ENCODE measurements at places on chromosomes 4 and X. TPM values are rescaled to one million over a fixed set of nuclear protein-coding genes. Genes with fewer than 3 reads are reported as not detected.
A peak's percentile ranks its signal among the peaks of the same experiment; 100 is the strongest.

- no peaks in the 10 kb centered on the region for H3K36me3 ChIP-seq
- no peak for DNase-seq
- H3K27ac ChIP-seq, result no peak overlapping the region
- no peaks in the 10 kb centered on the region for H3K27me3 ChIP-seq
- H3K4me1 ChIP-seq, result no peaks in the 10 kb centered on the region
- no peak overlapping the region for H3K4me3 ChIP-seq
Measured at GRCh38 chrX:134235236-134235635, 1.7 kb upstream of the CCDC160 start.

MAGEA6 gene
- not detected for total RNA-seq

- H3K4me3 ChIP-seq, result no peak overlapping the region
- DNase-seq, result no peak
- H3K27ac ChIP-seq, result no peak overlapping the region
- peaks cover 5% of the 10 kb centered on the region for H3K4me1 ChIP-seq
- no peaks in the 10 kb centered on the region for H3K36me3 ChIP-seq
Measured at GRCh38 chr4:130035391-130035790, 939.4 kb downstream of the C4orf33 start.

- peaks cover 4% of the 10 kb centered on the region for H3K4me1 ChIP-seq
- H3K36me3 ChIP-seq, result no peaks in the 10 kb centered on the region
- no peaks in the 10 kb centered on the region for H3K27me3 ChIP-seq
- H3K4me3 ChIP-seq, result peak overlapping the region; percentile 41
- no peak for DNase-seq
Measured at GRCh38 chr4:26141911-26142638, 178.7 kb upstream of the RBPJ start.

TMEM156 gene
- not detected for total RNA-seq

DNA sequence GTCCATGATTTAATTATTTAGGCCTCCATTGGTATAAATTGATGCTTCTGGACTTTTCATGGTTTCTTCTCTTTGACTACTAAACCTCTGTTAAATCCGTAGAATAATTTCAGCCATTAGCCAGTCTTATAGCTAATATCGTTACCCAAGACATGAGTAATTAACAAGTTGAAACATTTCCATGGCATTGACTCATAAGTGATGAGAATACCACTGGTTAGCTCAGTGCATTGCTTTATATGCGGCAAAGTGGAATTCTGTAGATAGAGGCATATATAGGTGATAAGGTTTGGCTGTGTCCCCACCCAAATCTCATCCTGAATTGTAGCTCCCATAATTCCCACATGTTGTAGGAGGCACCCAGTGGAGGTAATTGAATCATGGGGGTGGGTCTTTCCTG lies 80.6 kb downstream of the VCX2 start:
- no peaks in the 10 kb centered on the region for H3K36me3 ChIP-seq
- DNase-seq, result no peak
- H3K27ac ChIP-seq, result no peak overlapping the region
- no peaks in the 10 kb centered on the region for H3K27me3 ChIP-seq

DNA sequence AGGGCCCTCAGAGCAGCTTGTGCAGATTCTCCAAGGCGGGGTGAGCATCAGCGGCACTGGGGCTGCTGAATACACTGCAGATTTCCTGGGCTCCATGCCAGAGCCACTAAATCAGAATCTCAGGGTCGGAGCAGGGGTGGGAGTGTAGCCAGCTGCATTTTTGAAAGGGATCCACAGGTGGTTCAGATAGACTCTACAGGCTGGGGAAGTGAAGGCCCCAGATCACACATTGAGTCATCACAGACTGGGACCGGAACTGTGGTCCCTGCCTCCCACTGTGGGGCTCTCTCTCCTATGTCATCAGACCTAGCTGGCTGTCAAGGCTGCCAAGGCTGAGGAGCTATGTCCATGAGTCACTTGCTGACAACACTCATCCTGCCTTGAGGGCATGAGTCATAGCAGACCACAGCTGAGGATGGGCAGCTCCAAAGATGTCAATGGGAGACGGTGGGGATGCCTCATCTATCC lies 162.3 kb upstream of the MAMLD1 start:
- H3K4me3 ChIP-seq, result no peak overlapping the region
- H3K27me3 ChIP-seq, result no peaks in the 10 kb centered on the region
- H3K36me3 ChIP-seq, result no peaks in the 10 kb centered on the region
- H3K4me1 ChIP-seq, result no peaks in the 10 kb centered on the region
- H3K27ac ChIP-seq, result no peak overlapping the region
- no peak for DNase-seq

MAGIX gene
- total RNA-seq, result 1.9 TPM

DNA sequence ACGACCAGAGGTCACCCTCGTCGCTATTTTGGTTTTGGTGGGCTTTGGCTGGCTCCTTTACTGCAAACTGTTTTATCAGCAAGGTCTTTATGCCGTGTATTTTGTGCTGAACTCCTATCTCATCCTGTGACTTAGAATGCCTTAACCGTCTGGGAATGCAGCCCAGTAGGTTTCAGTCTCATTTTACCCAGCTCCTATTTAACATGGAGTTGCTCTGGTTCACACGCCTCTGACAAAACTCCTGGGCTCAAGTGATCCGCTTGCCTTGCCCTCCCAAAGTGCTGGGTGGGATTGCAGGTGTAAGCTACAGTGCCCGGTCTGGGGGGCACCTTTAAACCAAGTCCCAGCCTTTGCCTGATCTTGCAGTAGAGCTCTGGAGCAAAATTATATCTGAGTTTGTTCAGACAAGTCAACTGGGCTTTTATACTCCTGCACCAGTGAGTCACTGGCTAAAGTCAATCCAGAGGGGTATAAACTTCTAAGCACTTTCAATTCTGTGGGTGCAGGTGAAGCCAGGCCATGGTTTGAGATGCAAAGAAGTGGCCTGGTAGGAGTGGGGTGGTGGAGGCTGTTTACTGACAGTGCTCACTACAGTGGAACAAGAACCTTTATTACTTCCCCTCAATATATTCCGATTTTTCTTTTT lies 50.2 kb downstream of the MGST2 start:
- H3K27ac ChIP-seq, result no peak overlapping the region
- H3K4me3 ChIP-seq, result no peak overlapping the region
- DNase-seq, result no peak

DNA sequence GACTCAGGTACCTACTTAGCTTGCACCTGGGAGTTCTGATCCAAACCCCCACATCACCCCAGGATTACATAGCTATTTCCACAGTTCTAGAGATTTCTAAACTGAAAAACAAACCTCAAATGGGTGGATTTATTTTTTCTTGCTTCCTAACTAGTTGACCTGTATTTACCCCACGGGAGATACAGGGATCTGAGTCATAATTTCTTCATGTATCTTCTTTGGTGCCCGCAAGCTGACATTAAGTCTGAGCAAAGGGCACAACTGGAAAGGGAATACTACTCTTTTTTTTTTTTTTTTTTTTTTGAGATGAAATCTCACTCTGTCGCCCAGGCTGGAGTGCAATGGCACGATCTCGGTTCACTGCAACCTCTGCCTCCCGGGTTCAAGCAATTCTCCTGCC lies 10.0 kb upstream of the ELOVL6 start:
- no peaks in the 10 kb centered on the region for H3K27me3 ChIP-seq
- no peaks in the 10 kb centered on the region for H3K4me1 ChIP-seq
- no peak for DNase-seq
- H3K27ac ChIP-seq, result no peak overlapping the region
- no peaks in the 10 kb centered on the region for H3K36me3 ChIP-seq
- H3K4me3 ChIP-seq, result no peak overlapping the region

- H3K36me3 ChIP-seq, result no peaks in the 10 kb centered on the region
- no peaks in the 10 kb centered on the region for H3K27me3 ChIP-seq
- H3K27ac ChIP-seq, result no peak overlapping the region
- no peak for DNase-seq
- no peaks in the 10 kb centered on the region for H3K4me1 ChIP-seq
Measured at GRCh38 chr4:174173360-174173759, 110.1 kb downstream of the FBXO8 start.

AP1S2 gene
- total RNA-seq, result 218 TPM

MAGEC3 gene
- 0.18 TPM for total RNA-seq

GRCh38 chr4:101192244-101192643 lies 155.1 kb downstream of the PPP3CA start:
- DNase-seq, result no peak
- H3K27me3 ChIP-seq, result peaks cover 6% of the 10 kb centered on the region
- H3K36me3 ChIP-seq, result no peaks in the 10 kb centered on the region
- H3K4me3 ChIP-seq, result no peak overlapping the region
- no peaks in the 10 kb centered on the region for H3K4me1 ChIP-seq
- no peak overlapping the region for H3K27ac ChIP-seq

DNA sequence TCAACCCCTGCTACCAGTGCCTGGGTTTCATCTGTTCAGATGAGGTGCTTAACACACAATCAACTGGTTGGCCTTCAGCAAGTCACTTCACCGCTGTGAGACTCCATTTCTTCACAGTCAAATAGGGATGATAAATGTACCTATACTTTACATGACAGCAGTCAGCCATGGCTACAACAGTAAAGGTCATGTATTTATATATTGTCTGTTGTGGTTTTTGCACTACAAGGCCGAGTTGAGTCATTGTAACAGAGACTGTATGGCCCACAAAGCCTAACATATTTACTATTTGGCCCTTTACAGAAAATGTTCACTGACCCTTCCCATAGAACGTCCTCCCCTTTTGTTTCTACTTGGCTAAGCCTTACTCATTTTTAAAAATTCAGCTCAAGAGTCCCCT lies 404.6 kb upstream of the F9 start:
- no peaks in the 10 kb centered on the region for H3K4me1 ChIP-seq
- H3K27me3 ChIP-seq, result no peaks in the 10 kb centered on the region
- no peak overlapping the region for H3K27ac ChIP-seq
- H3K36me3 ChIP-seq, result peaks cover 9% of the 10 kb centered on the region
- no peak overlapping the region for H3K4me3 ChIP-seq

GRCh38 chr4:60745800-60746571 lies 454.1 kb upstream of the ADGRL3 start:
- H3K36me3 ChIP-seq, result no peaks in the 10 kb centered on the region
- DNase-seq, result no peak
- no peak overlapping the region for H3K4me3 ChIP-seq
- no peak overlapping the region for H3K27ac ChIP-seq

C4orf36 gene
- total RNA-seq, result 1.2 TPM

HS3ST1 gene
- total RNA-seq, result 2.8 TPM

MAGEB1 gene
- total RNA-seq, result not detected

DNA sequence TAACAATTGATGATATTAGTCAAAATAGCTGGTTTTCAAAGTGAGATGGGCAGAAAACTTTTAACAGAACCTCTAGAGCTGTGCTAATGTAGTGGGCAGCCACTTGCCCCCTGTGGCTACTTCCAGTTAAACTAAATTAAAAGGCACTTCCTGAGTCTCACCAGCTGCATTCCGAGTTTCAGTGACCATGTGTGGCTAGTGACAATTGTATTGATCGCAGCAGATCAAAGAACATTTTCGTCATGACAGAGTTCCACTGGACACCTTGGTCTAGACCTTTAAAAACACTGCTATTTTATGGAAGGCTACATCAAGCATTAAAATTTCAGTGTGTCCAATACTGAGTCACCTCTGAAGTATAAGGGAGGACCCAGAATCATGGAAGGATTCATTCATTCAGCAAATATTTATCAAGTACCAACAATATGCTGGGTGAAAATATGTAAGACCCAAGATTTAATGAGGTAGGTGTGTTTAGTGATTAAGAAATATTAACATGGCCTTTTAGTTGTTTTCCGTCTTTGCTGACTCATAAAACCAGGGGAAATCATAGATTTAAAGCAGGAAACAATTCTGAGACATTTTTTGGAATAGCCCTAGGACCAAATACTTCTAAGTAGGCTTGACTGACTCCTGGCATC lies 5.1 kb upstream of the FAT1 start:
- no peaks in the 10 kb centered on the region for H3K36me3 ChIP-seq
- no peaks in the 10 kb centered on the region for H3K27me3 ChIP-seq
- no peak for DNase-seq
- H3K4me1 ChIP-seq, result peaks cover 6% of the 10 kb centered on the region

DNA sequence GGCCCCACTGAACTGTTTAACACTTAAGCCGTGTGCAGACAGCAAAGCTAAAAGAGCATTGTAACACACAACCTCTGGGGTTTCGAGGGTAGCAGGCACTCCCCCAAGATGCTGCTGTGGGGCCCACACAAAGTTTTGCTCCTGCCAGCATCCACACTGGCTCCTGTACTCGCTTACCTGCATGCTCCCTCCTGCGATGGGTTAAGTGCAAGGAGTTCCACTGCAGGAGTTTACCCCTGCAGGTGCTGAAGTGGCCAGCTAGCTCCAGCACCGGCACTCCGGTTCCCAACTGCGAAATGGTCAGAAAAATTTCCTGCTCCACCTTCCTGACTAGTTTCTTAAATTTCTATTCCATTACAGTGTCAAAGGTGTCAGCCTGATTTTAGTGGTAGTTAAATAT lies 443.5 kb downstream of the PCDH10 start:
- no peaks in the 10 kb centered on the region for H3K27me3 ChIP-seq
- H3K4me3 ChIP-seq, result peak overlapping the region; percentile 21
- peaks cover 16% of the 10 kb centered on the region for H3K4me1 ChIP-seq
- no peak overlapping the region for H3K27ac ChIP-seq

Data from endodermal cell (in vitro differentiated cells).